Endodermal cell (in vitro differentiated cells): ENCODE measurements at places on chromosomes 6 and 20. TPM values are rescaled to one million over a fixed set of nuclear protein-coding genes. Genes with fewer than 3 reads are reported as not detected.

SNAP91 gene
- total RNA-seq = 0.58 to 2.0 TPM (median 1.2 TPM) in 3 replicates

HCK gene
- total RNA-seq = 0.14 and 0.24 TPM in 2 replicates

DOP1A gene
- total RNA-seq = 31.5 and 32.2 TPM in 2 replicates

RSPH3 gene
- total RNA-seq = 6.8 and 7.4 TPM in 2 replicates

ZNF512B gene
- 24.8 and 26.8 TPM in 2 replicates for total RNA-seq

SLC17A1 gene
- total RNA-seq = not detected in 2 replicates

GPLD1 gene
- 4.7 to 7.9 TPM (median 7.5 TPM) in 3 replicates for total RNA-seq

RIPOR3 gene
- total RNA-seq = 0.70 and 1.4 TPM in 2 replicates

SEL1L2 gene
- total RNA-seq = not detected in 3 replicates

GRCh38 chr6:156616495-156616894 lies 160.7 kb upstream of the ARID1B start:
- no peak for DNase-seq

GRCh38 chr6:112501705-112502104 lies 154.6 kb downstream of the RFPL4B start:
- DNase-seq = no peak

- DNase-seq = no peak
Observed at GRCh38 chr6:53180678-53181077, 32.0 kb upstream of the GCM1 start.

DNA sequence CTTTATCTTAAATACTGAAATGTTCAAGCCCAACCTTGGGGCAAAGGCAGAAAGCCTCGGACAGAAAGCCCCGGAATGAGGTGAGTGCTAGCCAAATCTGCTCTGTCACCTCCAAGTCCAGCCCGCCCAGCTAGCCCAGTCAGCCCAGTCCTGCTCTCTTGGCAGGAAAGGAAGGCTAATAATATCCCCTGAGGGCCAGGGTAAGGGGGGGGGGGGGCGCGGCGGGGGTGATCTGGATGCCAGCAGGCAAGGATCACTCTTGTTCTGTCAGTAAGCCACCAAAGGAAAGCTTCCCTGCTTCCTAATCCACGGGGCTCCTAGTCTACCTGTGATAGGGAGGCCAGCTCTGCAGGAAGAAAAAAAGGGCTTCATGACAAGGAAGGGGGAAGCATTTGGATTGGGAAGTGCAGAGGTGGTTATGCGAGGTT lies 1.1 kb downstream of the NDRG3 start:
- peak; percentile 73 for DNase-seq

DNA sequence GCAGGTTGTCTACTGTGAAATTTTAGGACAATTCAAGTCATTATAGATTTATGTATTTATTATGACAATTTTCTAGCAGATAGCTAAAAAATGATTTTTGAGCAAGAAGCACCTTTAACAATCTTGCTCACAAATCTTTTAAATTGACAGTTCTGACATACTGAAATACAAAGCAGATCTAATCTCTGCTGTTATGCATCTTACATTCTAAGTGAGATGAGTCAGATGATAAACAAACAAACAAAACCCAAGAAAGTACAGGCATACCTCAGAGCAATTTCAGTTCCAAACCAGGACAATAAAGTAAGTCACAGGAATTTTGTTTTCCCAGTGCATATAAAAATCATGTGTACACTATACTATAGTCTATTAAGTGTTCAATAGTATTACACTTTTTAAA lies 430.7 kb upstream of the PTCHD4 start:
- DNase-seq = no peak

GRCh38 chr6:10461850-10462249 lies 47.0 kb upstream of the TFAP2A start:
- no peak for DNase-seq

DNA sequence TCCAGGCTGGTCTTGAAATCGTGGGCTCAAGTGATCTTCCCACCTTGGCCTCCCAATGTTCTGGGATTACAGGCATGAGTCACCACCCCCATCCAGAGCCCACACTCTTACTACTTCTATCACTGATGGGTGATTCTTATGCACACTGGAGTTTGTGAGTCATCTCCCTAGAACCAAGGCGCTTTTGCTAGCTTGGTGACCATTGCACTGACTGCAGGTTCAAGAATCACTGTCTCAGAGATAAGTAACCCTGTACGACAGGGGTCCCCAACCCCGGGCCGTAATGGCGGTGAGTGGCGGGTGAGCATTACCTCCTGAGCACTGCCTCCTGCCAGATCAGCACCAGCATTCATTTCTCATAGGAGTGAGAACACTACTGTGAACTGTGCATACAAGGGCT lies 118.8 kb downstream of the MAP3K7 start:
- DNase-seq = no peak

GRCh38 chr20:45969712-45970634 lies 2.0 kb downstream of the ZNF335 start:
- peak; percentile 81 for DNase-seq

DNA sequence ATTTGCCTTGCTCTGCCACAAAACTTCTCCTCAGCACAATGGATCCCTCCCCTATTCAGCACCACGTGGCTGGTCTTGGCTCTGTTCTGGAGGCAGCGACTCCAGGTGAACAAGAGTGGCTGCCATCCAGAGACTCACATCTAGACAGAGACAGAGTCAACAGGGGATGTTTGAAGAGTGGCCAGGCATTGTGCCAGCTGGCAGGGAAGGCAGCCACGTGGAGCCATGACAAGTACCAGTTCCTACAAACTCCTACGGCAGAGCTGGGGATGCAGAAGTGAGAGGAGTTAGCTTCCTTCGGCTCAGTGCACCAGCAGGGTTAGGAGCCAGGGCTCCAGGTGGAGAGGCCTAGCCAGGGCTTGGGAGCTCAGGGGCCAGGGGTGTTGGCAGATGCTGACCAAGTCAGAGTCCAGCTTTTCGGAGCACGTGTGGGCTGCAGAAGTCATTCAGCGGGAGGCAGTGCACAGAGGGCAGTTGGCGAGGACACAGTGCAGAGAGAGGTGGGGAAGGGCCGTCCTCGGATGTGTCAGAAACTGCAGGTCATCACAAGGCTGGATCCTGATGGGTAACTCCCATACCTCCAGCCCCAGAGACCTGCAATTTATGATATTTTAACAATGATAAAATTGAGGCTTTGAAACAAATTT lies 171.7 kb upstream of the PDE10A start:
- no peak for DNase-seq

GRCh38 chr20:17343656-17344452 lies 117.0 kb downstream of the PCSK2 start:
- DNase-seq = peak; percentile 56
